ENCODE measurements at places on chromosomes 16 and 17.

DNA sequence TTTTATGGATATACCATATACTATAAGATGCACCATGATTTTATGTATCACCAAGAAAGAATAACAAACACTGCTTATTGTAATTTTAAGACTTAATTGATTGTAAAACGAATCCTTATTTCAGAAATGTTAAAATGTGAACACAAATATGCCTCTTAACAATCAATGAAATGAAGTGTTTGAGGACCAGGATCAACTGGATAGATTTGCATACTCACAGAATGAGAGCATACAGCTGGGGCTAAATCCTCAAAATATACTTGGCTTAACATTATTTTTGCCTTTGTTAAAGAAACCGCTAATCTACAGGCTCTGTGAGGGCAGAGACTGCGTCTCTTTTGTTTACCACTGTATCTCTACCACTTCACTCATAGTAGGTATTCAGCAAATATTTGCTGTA lies 93.6 kb downstream of the SPACA3 start:
- DNase-seq: no peak

DNA sequence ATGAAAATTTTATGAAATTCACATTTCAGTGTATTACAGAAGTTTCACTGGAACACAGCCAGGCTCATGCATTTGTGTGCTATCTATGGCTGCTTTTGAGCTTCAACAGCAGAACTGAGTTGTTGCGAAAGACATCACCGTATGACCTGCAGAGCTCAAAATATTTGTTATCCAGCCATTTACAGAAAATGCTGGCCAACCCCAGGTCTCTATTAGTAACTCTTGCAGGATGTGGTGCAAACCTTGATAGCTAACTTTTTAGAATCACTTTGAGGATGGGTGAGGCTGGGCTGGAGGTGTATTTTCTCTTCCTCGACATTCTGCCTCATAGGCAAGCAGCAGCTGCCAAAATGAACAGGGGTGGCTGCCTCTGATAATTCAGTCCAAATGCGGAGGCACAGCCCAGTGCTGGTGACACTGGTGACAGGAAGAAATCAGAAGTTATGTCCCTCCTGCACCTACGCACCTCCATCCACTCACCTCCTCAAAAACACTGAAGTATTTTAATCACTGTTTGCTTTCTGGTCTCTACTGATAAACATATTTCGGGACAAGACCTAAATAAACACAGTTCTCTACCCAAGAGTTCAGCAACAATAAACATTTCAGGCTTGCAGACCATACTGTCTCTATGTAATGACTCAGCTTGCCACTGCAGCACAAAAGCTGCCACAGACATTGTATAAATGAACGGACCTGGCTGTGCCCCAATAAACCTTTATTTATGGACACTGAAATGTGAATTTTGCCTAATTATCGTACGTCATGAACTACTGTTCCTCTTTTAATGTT lies 28.5 kb downstream of the ARHGAP17 start:
- no peak for DNase-seq

DNA sequence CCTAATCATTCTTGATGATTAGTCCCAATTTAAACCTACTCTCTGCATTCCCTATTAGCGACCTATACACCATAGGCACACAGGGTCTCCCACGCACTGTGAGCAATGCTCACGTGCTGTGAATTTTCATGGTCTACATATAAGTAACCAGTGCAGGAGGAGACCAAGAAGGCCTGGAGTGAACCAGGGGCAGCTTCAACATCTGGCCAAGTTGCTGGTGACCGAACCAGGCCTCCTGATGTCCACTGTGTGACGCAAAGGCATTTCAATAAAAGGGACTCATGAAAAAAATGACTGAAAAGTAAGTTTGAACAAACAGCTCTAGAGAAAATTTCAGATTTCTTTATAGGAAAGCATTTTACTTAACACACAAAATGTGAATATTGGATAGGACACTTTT lies 107.0 kb downstream of the ZFHX3 start:
- no peak for DNase-seq

GRCh38 chr17:64229815-64230728 lies 33.0 kb downstream of the TEX2 start:
- DNase-seq: no peak

- no peak for DNase-seq
Observed at GRCh38 chr16:649631-650030, 466 bp downstream of the WDR90 start.

DNA sequence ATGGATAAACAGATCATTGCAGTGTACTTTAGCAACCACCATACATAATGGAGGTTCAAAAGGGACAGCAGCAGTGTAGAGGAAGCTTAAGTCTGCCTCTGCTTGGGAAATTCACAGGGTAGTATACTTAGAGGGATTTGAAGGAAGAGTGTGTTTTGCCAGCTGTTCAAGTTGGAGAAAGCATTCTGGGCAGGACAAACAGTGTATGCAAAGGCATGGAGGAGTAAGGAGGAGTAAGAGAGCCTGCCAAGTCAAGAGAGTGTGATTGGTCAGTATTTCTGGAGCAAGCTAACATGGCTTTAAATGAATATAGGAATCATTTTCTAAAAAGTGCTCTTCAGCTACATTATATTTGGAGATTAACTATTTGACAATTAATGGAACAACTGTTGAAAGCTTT lies 22.9 kb upstream of the PHAF1 start:
- no peak for DNase-seq

GRCh38 chr17:750431-751037 lies 1.5 kb downstream of the GEMIN4 start:
- DNase-seq: no peak

- DNase-seq: no peak
Observed at GRCh38 chr17:34567691-34568465, 11.5 kb upstream of the TMEM132E start.

GRCh38 chr16:66412182-66412581 lies 14.9 kb upstream of the BEAN1 start:
- DNase-seq: no peak

DNA sequence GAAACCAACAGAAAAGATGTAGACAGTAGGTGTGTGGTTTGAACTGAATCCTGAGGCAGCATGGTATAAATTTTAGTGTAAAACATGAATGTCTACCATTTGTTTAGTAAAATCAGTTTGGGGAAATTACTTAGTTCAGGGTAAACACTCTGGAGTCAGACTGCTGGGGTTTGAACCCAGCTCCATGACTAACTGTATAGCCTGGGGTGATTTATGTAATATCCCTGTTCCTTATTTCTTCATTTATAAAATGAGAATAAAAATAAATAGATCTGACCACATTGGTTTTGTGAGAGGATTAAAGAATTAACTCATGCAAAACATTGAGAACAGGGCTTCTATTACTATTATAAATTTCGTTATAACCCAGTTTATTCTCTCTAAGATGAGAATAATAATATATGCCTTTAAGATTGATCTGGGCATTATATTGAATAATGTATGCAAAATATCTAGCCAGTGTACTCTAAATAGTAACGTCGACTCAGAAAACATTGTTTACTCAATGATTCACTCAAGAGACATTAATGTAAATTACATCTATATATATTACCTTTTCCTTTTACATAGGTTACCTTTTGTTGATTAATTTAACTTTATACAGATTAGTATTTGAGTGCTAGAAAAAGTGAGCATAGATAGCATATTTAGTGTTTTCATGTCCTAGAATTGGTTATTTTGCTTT lies 120.6 kb upstream of the KCNJ16 start:
- DNase-seq: no peak

GRCh38 chr17:3792481-3792880 lies 8.5 kb downstream of the ITGAE start:
- DNase-seq: no peak

- DNase-seq: no peak
Observed at GRCh38 chr17:79335456-79335855, 260.8 kb downstream of the ENGASE start.

- DNase-seq: no peak
Observed at GRCh38 chr17:327296-327695, 25.3 kb downstream of the RPH3AL start.

- DNase-seq: no peak
Observed at GRCh38 chr17:34081269-34081668, 173.8 kb upstream of the CCL2 start.

GRCh38 chr17:73189417-73190099 lies 3.3 kb upstream of the COG1 start:
- DNase-seq: no peak

GRCh38 chr17:48632579-48633265 lies 6.6 kb upstream of the HOXB9 start:
- DNase-seq: no peak

GRCh38 chr17:17685775-17686291 lies 4.6 kb downstream of the RAI1 start:
- no peak for DNase-seq

- DNase-seq: no peak
Observed at GRCh38 chr17:28928061-28928460, 23.3 kb downstream of the PHF12 start.

- no peak for DNase-seq
Observed at GRCh38 chr17:45276031-45276430, 14.1 kb upstream of the SPATA32 start.

- DNase-seq: no peak
Observed at GRCh38 chr16:17556276-17557052, 85.7 kb upstream of the XYLT1 start.

GRCh38 chr17:13087802-13088201 lies 70.0 kb upstream of the ELAC2 start:
- DNase-seq: no peak

- DNase-seq: no peak
Observed at GRCh38 chr16:85574672-85575475, 38.2 kb upstream of the GSE1 start.

Data from GM12864 (cell line).